Activated CD8-positive, alpha-beta T cell treated with anti-CD3 and anti-CD28 coated beads for 36 hours (primary cell): ENCODE measurements at places on chromosomes 3 and 15. TPM values are rescaled to one million over a fixed set of nuclear protein-coding genes. Genes with fewer than 3 reads are reported as not detected.

Gene TIMP4
- total RNA-seq, result not detected

Gene GTPBP8
- total RNA-seq, result 24.7 TPM

Gene CCDC13
- total RNA-seq, result 0.29 TPM

Gene KCNAB1
- total RNA-seq, result not detected

Gene MYRIP
- total RNA-seq, result not detected

Gene CYP8B1
- total RNA-seq, result not detected

Gene AGBL1
- not detected for total RNA-seq

Gene CNTN6
- not detected for total RNA-seq

Gene ECE2
- not detected for total RNA-seq
